ENCODE measurements at places on chromosomes 12 and 14.
A peak's percentile ranks its signal among the peaks of the same experiment; 100 is the strongest.

GRCh38 chr12:116933091-116933490 is 22.3 kb downstream of the FBXW8 start:
- no peak for DNase-seq

DNA sequence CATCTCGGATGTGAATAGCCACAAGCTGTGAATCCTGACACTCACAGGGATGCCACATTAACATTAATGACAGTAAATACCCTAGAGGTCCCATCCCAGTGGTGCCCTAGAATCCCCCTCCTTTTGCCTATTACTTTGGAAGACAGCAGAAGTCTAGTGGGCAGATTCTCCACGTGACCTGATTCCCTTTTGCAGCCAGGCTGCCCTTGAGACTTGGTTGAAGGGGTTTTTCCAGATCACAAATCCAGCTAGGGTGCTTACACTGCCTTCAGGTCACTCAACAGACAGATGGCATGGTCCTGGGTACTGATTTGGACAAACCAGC is 8.7 kb downstream of the HDAC7 start:
- no peak for DNase-seq

- DNase-seq, result no peak
Observed at GRCh38 chr14:86782092-86782580, 1210.8 kb downstream of the GALC start.

- no peak for DNase-seq
Observed at GRCh38 chr14:92514844-92515514, 1.4 kb downstream of the RIN3 start.

GRCh38 chr12:81627336-81628189 is 131.6 kb downstream of the PPFIA2 start:
- DNase-seq, result no peak

DNA sequence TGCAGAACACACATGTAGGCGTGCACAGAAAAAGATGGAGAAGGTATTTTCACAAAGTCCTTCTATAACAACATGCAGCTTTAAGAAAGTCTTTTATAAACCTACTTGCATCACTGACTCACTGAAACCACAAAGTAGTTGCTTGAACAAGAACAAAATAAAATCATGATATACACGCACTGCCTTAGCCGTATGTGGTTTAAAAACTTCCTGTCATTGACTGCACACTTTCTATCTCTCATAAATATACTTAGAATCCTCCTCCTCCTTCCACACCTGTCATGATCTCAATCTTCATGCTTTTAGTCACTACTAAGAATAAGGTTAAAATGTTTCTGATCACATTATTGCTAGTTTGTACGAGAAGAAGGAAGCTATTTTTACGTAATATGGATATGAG is 31.8 kb upstream of the RAD51AP1 start:
- peak; percentile 67 for DNase-seq

Measured in GM12864 (cell line).